HFFc6 (cell line): ENCODE measurements at places on chromosomes 16 and 17. TPM values are rescaled to one million over a fixed set of nuclear protein-coding genes. Genes with fewer than 3 reads are reported as not detected.

- no peak overlapping the region for H3K4me3 ChIP-seq
- DNase-seq = no peak
- H3K4me1 ChIP-seq = no peaks in the 10 kb centered on the region
- H3K27me3 ChIP-seq = peaks cover 4% of the 10 kb centered on the region; the same call in 1 of the 2 replicates
- no peak overlapping the region for H3K27ac ChIP-seq
Observed at GRCh38 chr17:73430848-73431247, 119.0 kb upstream of the CDC42EP4 start.

GRCh38 chr16:18797746-18798145 is 3.6 kb downstream of the ARL6IP1 start:
- H3K4me1 ChIP-seq = peaks cover 52% of the 10 kb centered on the region
- H3K4me3 ChIP-seq = peak overlapping the region; percentile 97; the same call in 1 of the 2 replicates
- H3K36me3 ChIP-seq = peaks cover 63% of the 10 kb centered on the region
- no peak overlapping the region for H3K27ac ChIP-seq
- no peak for DNase-seq

The INCA1 gene
- 0.66 to 1.1 TPM (median 0.68 TPM) in 3 replicates for total RNA-seq

GRCh38 chr17:6334386-6334785 is 100.5 kb downstream of the AIPL1 start:
- no peaks in the 10 kb centered on the region for H3K36me3 ChIP-seq
- H3K27me3 ChIP-seq = no peaks in the 10 kb centered on the region; the same call in 1 of the 2 replicates
- no peak overlapping the region for H3K27ac ChIP-seq
- no peaks in the 10 kb centered on the region for H3K4me1 ChIP-seq
- DNase-seq = no peak

GRCh38 chr17:55430541-55431288 is 9.1 kb upstream of the MMD start:
- DNase-seq = no peak
- no peak overlapping the region for H3K4me3 ChIP-seq
- H3K27ac ChIP-seq = no peak overlapping the region
- peaks cover 5% of the 10 kb centered on the region for H3K27me3 ChIP-seq
- H3K4me1 ChIP-seq = peaks cover 52% of the 10 kb centered on the region
- no peaks in the 10 kb centered on the region for H3K36me3 ChIP-seq

DNA sequence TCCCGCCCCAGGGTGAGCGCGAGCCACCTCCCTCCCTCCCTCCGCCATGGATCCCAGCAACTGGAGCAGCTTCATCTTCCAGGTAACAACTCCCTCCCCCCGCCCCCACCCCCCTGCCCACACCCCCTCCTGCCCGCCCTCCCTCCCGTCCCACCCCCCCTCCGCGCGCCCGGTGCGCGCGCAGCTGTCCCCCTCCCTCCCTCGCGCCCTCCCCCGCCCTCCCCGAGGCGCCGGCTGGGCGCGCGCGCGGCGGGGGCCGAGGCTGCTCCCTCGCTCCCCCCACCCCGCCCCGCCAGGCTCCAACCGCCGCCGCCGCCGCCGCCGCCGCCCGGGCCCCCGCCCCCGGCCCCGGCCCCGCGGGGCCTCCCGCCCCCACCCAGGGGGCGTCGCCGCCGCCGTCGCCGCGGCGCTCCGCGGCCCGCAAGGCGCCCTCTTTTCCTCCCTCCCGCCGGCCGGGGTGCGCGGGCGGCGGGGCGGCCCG is at the start of gene MAZ:
Gene MAZ, plus strand, starts transcription at position 431 of the 481 bp plus-strand sequence. CDS start 173 bp downstream, outside the sequence.
- H3K27me3 ChIP-seq = peaks cover 6% of the 10 kb centered on the region
- H3K4me3 ChIP-seq = peak within 1 kb of the TSS; percentile 97
- DNase-seq = peak; percentile 85
- peaks cover 17% of the 10 kb centered on the region for H3K36me3 ChIP-seq
- peaks cover 55% of the 10 kb centered on the region for H3K4me1 ChIP-seq

The SLC13A2 gene
- total RNA-seq = 0.07 TPM in 1 of 3 replicates, not detected in the others

GRCh38 chr16:10629592-10629963 is 49.2 kb upstream of the EMP2 start:
- H3K27me3 ChIP-seq = peaks cover 26% of the 10 kb centered on the region
- no peaks in the 10 kb centered on the region for H3K36me3 ChIP-seq
- no peak for DNase-seq

DNA sequence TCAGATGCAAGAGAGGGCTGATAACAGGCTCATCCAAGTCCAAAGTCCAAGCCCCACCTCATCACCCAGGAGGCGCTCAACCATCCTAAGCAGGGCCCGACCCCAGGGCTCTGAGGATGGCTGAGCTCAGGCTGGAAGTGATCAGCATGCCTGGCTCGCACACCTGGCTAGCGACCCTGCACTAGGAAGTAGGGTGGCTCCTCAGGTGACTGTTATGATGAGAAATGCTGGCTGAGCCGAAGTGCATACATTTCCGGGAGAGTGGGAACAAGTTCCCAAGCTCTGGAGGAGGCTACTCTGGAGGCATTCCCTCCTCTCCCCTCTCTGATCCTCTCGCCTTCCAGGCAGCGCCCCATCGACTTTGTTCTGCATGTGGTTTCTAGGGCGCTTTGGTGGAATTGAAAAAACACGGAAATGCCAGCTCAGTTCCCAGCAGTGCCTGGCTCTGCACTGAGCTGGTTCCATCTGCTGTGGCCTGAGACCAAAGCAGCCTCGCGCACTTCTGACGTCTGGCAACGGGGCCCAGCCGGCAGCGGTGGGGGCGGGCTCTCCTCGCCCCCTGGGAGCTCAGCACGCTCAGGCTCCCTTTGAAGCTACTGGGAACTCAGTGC is 130.3 kb downstream of the IRF8 start:
- H3K27ac ChIP-seq = no peak overlapping the region
- peaks cover 4% of the 10 kb centered on the region; the same call in 1 of the 2 replicates for H3K36me3 ChIP-seq
- no peak overlapping the region for H3K4me3 ChIP-seq
- peaks cover 62% of the 10 kb centered on the region for H3K27me3 ChIP-seq

The CMTM1 gene
- 3.7 to 5.6 TPM (median 5.5 TPM) in 3 replicates for total RNA-seq

The SDR42E2 gene
- total RNA-seq = 0.09 TPM in 1 of 3 replicates, not detected in the others

DNA sequence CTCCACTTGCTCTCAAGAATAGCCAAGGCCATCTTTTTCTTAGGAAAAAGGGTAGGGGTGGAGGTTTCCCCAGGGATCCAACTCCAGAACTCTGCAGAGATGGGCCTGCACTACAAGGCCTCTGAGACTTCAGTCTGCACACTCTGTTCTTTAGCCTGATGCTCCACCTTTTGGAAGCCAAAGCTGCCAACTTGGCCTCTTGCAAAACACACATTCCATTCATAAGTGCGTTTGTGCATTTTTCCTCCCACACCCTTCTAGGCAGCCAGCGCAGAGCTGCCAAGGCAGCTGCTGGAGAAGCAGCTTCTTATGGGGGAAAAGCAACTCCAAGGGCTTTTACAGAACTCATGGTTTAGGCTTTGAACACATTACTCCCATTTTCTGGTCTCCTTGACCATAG is 45.3 kb downstream of the REXO5 start:
- peak overlapping the region; percentile 81 for H3K27ac ChIP-seq
- peak; percentile 79 for DNase-seq
- peaks cover 64% of the 10 kb centered on the region for H3K4me1 ChIP-seq
- H3K27me3 ChIP-seq = peaks cover 2% of the 10 kb centered on the region; the same call in 1 of the 2 replicates
- peaks cover 28% of the 10 kb centered on the region for H3K36me3 ChIP-seq

- DNase-seq = no peak
- H3K4me1 ChIP-seq = no peaks in the 10 kb centered on the region
- H3K36me3 ChIP-seq = no peaks in the 10 kb centered on the region
- no peak overlapping the region for H3K27ac ChIP-seq
- H3K27me3 ChIP-seq = peaks cover 17% of the 10 kb centered on the region
Observed at GRCh38 chr17:19703106-19703827, 13.1 kb downstream of the SLC47A2 start.

- H3K27me3 ChIP-seq = peaks cover 1% of the 10 kb centered on the region; the same call in 1 of the 2 replicates
- no peak overlapping the region for H3K4me3 ChIP-seq
- DNase-seq = no peak
- H3K27ac ChIP-seq = no peak overlapping the region
- peaks cover 9% of the 10 kb centered on the region; the same call in 1 of the 2 replicates for H3K36me3 ChIP-seq
Observed at GRCh38 chr17:67517325-67517724, 140.2 kb downstream of the PITPNC1 start.

DNA sequence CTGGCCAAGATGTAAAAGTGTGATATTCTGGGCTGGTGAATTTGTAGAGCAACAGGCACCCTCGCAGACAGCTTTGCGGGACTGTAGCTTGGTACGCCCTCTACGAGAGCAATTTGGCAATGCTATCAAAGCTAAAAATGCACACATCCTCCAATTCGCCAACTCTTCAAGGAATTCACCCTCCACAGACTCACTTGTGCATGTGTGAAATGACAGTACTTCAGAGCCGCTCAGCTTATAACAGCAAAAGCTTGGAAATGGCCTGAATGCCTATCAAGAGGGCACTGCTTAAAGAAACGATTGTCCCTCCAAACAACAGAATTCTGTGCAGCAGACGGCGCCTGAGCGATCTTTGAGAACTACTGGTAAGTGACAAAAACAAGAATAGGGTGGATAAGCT is 130.8 kb downstream of the SDK2 start:
- no peaks in the 10 kb centered on the region for H3K36me3 ChIP-seq
- H3K4me3 ChIP-seq = no peak overlapping the region
- DNase-seq = no peak
- peaks cover 2% of the 10 kb centered on the region for H3K27me3 ChIP-seq
- no peaks in the 10 kb centered on the region for H3K4me1 ChIP-seq

DNA sequence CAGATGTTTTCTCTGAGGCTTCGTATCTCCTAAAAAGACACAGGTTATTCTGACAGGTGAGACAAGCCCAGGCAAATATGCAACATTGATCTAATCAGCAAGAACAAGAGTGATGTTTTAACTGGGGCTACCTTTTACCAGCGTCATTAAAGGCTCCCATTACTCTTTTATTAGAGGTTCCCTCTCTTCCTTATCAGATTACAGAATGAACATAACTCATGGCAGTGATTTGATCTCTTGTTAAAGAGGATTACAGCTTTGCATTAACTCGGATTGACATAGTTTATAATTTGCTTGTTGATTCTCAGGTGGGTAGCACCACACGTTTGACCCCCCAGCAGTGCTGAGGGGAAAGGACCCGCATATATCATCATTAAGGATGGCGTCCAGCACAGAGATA is 90.5 kb downstream of the AATF start:
- peaks cover 7% of the 10 kb centered on the region for H3K4me1 ChIP-seq
- no peak overlapping the region for H3K4me3 ChIP-seq
- DNase-seq = no peak
- H3K27ac ChIP-seq = no peak overlapping the region

GRCh38 chr17:50807675-50808074 is 27.7 kb upstream of the WFIKKN2 start:
- no peak for DNase-seq
- no peaks in the 10 kb centered on the region for H3K36me3 ChIP-seq
- H3K27ac ChIP-seq = no peak overlapping the region; the same call in 1 of the 2 replicates
- no peak overlapping the region for H3K4me3 ChIP-seq
- H3K27me3 ChIP-seq = peaks cover 22% of the 10 kb centered on the region

DNA sequence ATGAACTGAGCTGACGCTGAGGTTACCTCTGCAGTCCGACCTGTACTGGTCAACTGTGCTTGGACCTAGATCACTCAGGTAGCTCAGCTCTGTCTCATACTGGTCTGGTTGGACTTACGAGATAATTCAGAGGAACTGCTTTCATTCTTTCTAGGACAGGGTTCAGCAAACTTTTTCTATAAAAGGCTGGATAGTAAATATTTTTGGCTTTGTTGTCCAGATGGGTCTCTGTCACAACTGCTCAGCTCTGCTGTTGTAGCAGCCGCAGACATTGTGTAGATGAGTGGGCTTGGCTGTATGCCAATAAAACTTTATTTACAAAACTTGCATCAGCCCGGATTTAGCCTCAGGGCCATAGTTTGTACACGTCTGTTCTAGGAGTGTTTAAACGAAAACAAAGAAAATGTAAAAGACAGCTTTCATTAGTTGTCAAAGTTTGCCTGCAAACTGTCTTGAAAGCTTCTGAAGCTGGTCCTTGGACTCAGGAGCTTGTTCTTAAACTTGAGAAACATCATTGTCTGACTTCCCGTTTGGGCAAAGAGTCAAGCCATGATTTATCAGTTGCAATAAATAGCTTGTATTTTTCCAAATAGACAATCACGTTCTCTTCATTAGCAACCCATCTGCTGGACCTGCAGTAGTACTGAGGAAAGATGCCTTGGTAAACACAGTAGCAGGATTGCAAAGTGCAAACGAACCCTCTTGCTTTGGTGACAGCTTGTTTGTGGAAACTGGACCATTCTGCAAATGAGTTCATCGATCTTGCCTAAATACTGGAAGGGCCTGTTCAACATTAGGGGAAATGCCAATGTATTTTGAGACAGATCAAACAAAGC is 253.4 kb downstream of the SNX29 start:
- peak; percentile 70 for DNase-seq
- peak overlapping the region; percentile 31; the same call in 1 of the 2 replicates for H3K4me3 ChIP-seq
- peaks cover 1% of the 10 kb centered on the region for H3K27me3 ChIP-seq
- H3K36me3 ChIP-seq = peaks cover 9% of the 10 kb centered on the region
- H3K27ac ChIP-seq = peak overlapping the region; percentile 80

The TBC1D3H gene
- not detected in 3 replicates for total RNA-seq

DNA sequence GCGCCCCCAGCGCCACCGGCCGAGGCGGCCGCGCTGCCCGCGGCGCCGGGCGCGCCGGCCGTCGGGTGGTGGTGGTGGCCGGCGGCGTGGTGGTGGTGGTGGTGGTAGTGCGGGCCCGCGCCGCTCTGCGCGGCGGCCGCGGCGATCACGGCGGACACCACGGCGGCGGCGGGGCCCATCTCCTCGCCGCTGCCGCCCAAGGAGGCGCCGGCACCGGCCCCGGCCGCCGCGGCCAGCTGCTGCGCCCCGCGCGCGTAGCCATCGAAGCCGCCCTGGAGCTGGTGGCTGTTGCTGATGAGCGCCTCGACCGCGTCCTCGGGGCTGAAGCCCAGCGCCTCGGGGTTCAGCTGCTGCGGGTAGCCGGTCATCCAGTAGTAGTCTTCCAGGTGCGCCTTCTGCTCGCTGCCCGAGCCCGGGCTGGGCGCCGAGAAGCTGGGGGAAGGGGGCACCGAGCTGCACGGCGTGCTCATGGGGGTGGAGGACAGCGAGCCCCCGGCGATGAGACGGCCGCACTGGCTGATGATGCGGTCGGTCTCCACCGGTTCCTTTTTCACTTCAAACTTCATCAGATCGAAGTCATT is 1.2 kb downstream of the MAF start:
- peaks cover 17% of the 10 kb centered on the region; the same call in 1 of the 2 replicates for H3K4me1 ChIP-seq
- H3K27me3 ChIP-seq = peaks cover 17% of the 10 kb centered on the region
- no peak overlapping the region for H3K4me3 ChIP-seq
- DNase-seq = no peak
- H3K27ac ChIP-seq = no peak overlapping the region

- H3K4me1 ChIP-seq = peaks cover 32% of the 10 kb centered on the region
- no peaks in the 10 kb centered on the region; the same call in 1 of the 2 replicates for H3K27me3 ChIP-seq
- peaks cover 49% of the 10 kb centered on the region for H3K36me3 ChIP-seq
- H3K4me3 ChIP-seq = no peak overlapping the region
- H3K27ac ChIP-seq = no peak overlapping the region
Observed at GRCh38 chr16:11121914-11122692, 133.9 kb downstream of the SOCS1 start.

GRCh38 chr16:8720967-8721308 is 46.5 kb downstream of the ABAT start:
- no peak overlapping the region for H3K4me3 ChIP-seq
- no peaks in the 10 kb centered on the region for H3K4me1 ChIP-seq
- peaks cover 8% of the 10 kb centered on the region for H3K27me3 ChIP-seq
- no peak overlapping the region for H3K27ac ChIP-seq
- DNase-seq = no peak

- DNase-seq = no peak
- H3K36me3 ChIP-seq = no peaks in the 10 kb centered on the region
- peaks cover 19% of the 10 kb centered on the region for H3K4me1 ChIP-seq
- H3K27ac ChIP-seq = no peak overlapping the region
- H3K27me3 ChIP-seq = peaks cover 26% of the 10 kb centered on the region
Observed at GRCh38 chr17:77690271-77691161, 268.0 kb upstream of the TNRC6C start.
